ENCODE measurements at places on chromosomes 7 and 10.

- DNase-seq: no peak
Observed at GRCh38 chr7:116672596-116673456, 830 bp downstream of the MET start.

DNA sequence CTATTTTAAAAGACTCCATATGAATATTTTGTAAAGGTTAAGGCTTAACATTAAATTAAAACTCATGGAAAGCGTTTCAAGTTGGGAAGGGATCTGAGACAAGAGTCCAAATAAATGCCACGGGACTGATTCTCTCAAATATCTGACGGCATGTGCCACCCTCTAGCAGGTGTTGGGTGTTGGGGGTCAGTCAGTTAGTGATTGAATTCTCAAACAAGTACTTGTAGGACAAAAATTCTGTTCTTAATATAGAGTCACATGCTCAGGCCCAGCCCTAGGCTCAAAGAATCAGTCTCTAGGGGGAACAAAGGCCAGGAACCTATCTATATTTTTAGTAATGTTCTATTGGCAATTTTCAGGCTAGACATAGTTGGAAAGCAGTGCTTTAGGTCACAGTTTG lies 39.1 kb downstream of the SGCE start:
- no peak for DNase-seq

GRCh38 chr7:157056957-157057902 lies 46.8 kb upstream of the MNX1 start:
- DNase-seq: no peak

DNA sequence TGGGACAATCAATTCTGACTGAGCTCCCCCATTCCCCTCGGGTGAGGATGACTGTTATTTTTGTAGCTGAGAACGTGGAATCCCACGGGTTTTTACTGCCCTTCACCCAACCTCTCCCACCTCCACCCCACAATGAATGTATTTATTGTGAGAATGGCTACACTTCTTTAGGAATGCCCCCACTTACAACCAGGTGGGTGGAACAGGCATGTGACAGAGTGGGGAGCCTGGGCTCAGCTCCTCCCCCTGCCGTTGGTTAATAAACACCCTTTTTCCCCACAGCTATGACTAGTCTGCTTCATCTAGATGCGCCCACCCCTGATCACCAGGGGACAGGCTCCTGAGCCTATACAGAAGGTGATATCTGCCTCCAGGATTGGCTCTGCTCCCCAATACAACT lies 2.0 kb downstream of the MRPL43 start:
- DNase-seq: no peak

GRCh38 chr7:38102507-38102906 lies 75.5 kb upstream of the STARD3NL start:
- DNase-seq: no peak

- no peak for DNase-seq
Observed at GRCh38 chr10:95122736-95123135, 53.4 kb upstream of the CYP2C8 start.

DNA sequence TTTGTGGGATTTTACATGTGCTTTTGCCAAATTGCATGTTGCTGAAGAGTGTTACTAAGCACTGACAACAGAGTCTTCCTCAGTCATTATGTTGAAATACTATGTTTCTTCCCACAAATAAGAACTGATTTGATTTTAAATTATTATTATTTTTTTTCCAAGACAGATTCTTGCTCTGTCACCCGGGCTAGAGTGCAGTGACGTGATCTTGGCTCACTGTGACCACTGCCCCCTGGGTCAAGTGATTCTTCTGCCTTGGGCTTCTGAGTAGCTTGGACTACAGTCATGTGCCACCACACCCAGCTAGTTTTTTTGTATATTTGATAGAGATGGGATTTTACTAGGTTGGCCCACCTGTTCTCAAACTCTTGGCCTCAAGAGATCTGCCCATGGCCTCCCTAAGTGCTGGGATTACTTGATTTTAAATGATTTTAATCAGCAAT lies 42.3 kb downstream of the MINPP1 start:
- no peak for DNase-seq

GRCh38 chr7:43137811-43138210 lies 25.4 kb downstream of the HECW1 start:
- no peak for DNase-seq

DNA sequence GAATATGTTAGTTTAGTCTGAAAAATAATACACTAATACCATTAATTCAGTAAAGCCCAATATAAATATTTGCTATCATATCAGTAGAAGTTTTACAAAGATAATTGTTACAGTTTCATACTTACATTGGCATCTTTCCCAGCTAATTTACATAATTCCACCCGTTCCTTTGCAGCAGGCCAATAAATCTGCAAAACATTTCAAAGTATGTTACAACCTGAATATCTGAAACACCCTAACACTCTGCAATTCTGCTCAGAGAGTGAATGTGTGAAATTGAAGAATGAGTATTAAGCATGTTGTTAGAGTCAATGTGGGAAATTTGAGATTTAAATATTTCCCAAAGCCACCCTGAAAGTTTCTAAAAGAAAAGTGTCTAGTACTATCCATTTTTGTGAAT lies 105.5 kb downstream of the SEMA3D start:
- no peak for DNase-seq

GRCh38 chr7:157690833-157691585 lies 354.2 kb downstream of the DNAJB6 start:
- DNase-seq: no peak

DNA sequence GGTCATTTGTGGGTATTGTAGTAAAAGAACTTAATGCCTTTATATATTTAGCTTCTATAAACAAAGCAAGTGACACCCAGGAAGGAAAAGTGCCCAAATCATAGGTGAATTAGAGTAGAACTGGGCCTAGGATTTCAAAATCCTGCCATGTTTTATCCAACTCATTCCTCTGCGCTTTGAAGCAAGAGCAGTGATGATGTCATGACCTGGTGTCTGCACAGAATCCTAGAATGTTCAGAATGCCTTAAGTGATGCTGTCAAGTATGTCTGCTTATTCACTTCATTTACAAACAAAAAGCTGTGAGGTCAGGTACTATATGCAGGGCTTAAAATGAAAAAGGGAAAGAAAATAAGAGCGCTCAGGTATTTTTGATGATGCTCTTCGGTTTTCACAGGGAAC lies 737.2 kb upstream of the ANKRD30A start:
- no peak for DNase-seq

DNA sequence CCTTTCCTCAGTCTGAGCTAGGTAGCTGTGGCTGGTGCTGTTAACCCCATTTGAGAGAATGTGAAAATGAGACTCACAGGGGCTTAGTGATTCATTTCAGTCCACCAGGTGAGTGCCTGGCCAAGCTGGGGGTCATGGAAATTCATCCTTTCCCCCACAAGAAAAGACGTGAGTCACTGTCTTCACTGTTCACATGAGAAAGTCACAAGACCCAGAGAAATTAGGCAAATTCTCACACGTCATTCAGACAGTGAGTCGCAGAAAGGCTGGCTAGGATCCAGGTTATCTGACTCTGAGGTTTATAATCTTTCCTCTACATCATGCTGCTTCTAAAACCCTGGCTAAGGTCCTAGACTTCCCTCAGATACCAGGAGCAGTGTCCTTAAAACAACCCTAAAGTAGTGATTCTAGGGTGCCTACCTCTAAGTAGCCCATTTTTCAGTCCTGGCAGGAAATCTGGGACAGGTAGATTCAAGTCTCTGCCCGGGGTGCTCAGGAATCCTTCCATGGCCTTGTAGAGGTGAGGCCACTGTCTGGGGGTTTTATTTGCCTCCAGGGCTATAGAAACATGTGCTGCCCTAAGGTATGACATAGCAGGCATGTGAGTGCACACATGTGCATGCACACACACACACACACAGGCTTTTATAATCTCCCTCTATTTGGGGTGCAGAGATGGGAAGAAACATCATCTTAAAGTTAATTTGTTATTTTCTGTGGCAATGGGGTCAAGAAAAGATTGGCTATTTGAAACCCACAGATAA lies 427.9 kb upstream of the CELF2 start:
- DNase-seq: peak; percentile 45

DNA sequence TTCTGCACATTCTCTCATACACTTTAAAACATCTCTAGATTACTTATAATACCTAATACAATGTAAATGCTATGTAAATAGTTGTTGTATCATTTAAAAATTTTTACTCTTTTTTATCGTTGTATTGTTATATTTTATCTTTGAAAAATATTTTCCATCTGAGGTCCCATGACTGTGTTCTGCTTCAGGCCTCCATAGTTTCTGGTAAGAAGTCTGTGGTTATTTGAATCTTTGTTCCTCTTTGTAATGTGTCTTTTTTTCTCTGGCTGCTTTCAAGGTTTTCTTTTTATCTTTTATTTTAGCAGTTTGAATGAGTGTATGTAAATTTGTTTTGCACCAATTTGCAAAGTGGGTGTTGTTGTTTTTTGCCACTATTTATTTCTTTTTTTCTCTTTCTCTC lies 263.1 kb downstream of the RPS24 start:
- DNase-seq: no peak

GRCh38 chr10:13767676-13768178 lies 181.0 kb downstream of the PRPF18 start:
- no peak for DNase-seq

GRCh38 chr10:70747192-70747965 lies 37.8 kb downstream of the TBATA start:
- DNase-seq: no peak

DNA sequence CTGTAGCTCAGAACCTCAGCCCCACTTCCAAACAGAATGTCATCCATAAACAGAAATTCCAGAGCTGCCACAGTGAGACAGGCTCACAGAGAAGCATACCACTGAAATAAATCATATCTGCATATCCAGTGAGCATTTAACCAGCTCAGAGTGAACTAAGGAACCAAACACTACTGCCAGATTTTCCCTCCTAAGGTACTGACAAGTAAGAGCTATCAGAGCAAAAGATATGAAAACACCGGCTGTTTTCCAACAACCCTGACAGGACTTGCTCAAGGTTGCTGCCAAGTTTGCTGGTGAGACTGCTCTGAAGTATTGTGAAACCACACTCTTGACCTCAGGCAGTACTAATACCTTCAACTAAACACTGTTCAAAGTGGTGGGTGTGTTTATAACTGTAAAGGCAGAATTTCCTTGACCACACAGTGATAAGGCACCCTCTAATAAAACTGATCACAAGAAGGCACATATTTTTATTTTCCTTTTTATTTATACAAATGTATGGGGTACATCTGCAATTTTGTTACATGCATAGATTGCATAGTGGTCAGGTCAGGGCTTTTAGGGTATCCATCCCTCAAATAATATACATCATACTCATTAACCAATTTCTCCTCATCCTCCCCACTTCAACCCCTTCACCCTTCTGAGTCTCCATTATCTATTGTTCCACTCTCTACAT lies 18.3 kb downstream of the SGMS1 start:
- DNase-seq: peak; percentile 80

GRCh38 chr7:138981332-138982203 lies at the start of gene KIAA1549:
Gene KIAA1549 (minus strand): TSS chr7:138981389. CDS start chr7:138981269, 120 bp downstream.
- peak; percentile 66 for DNase-seq

DNA sequence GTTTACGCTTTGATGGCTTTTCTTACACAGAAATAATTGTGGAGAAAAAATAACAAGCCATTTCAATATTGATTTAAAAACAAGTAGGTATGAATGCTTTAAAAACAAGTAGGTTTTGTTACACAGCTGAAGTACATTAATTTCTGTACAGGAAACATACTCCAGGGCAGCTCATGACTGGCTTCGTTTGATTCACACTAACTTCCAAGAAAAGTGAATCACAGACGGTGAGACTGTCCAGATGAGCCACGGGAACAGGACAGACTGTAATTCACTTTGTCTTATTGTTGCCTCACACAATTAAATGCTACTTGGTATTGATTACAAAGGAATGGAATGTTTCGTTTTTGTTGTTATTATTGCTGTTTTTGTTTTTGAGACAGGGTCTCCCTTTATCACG lies 26.6 kb upstream of the SNX10 start:
- peak; percentile 12 for DNase-seq

DNA sequence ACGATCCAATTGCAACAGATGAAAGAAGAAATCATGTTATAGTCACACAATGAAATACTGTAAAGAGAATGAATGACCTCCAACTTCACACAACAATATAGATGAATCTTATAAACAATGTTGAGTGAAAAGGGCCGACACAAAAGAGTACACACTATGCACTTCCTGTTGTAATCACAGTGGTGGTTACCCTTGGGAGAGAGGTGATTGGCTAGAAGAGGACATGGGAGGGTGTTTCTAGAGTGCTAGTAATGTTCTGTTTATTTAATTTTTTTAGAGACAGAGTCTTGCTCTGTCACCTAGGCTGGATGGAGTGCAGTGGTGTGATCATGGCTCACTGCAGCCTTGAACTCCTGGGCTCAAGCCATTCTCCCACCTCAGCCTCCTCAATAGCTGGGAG lies 82.5 kb downstream of the NDUFB2 start:
- no peak for DNase-seq

DNA sequence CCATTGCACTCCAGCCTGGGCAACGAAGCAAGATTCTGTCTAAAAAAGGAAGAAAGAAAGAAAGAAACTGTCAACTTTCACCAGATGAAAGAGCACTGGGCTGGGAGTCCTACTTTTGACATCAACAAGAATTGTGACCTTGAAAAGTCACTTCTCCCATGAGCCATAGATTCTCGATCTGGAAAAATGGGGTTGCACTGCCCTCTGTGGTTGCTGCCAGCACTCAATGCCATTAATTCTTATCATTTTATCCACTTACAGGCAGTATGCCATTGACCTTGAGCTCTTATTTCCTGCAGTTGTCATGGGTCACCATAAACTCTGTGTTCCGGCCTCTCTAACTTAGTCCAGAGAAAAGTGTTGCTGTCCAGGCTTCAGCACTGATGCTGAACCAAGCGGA lies 137.2 kb downstream of the NOC3L start:
- DNase-seq: no peak

DNA sequence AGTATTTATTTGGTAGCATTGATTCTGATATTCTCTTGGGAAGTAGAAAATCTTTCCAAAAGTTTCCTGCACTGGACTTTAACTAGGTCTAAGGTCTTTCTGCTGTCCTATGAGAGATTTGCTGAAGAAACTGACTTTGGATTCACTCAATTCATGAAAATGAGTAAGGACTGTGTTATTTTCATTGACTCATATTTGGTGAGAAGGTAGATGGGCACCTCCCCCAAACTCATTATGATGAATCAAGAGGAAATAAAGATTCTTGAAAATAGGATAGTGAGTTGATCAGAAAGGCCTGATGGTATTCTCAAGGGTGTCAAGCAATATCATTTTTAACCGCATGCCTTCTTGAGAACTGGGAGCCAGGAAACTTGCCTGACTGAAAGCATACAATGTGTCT lies 110.3 kb downstream of the RNF133 start:
- DNase-seq: no peak

DNA sequence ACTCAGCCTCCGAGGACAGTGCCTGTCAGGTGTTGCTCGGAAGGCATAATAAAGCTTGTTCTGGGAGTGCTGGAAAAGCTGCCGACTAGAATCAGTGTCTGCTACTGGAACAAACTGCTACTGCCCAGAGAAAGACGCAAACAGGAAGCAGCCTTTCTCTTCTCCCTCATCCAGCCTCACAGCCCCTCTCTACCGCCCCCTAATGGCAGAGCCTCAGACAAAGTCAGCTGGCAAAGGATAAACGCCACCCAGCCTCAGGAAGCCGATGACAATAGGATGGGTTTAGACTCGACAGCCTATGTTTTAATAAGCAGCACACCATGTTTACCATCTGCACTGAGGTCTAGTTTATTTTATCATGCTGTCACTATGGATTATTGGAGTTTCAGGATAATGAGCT lies 169.5 kb upstream of the LYZL1 start:
- DNase-seq: peak; percentile 9

GRCh38 chr10:119368991-119369869 lies 161.9 kb downstream of the GRK5 start:
- no peak for DNase-seq

GRCh38 chr7:12801107-12801506 lies 113.7 kb downstream of the ARL4A start:
- DNase-seq: no peak

All from RWPE1 (cell line).